Keratinocyte (primary cell): ENCODE measurements at places on chromosomes 3 and 15.

DNA sequence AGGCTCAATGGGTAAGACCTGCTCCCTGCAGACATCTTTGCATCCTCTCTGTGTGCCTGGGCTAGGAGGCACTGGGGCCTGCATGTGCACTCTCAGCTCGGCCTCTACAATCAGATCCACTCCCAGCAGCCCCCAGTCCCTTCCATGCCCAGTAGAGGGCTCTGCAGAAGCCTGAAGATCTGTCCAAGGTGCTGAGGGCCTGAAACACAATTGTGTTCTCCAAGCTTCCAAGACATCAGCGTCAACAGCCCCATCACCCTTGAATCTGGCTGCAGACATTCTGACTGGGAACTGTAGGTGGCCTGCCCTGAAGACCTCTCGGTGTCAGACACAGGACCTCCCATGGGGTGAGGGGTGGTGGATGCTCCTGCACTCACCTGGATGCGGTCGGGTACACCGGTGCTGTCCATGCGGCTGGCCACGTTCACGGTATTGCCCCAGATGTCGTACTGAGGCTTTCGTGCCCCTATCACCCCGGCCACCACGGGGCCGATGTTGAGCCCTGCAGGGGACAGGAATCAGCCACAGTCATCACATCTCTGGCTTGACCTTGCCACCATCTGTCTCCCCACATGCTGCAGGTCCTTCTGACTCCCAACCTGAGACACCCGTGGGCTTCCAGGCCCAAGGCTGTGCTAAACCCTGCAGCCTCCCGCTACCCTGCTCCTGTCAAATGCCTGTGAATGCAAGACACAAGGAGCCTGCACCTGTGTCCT is 84.7 kb downstream of the SEC22A start:
- DNase-seq: no peak

DNA sequence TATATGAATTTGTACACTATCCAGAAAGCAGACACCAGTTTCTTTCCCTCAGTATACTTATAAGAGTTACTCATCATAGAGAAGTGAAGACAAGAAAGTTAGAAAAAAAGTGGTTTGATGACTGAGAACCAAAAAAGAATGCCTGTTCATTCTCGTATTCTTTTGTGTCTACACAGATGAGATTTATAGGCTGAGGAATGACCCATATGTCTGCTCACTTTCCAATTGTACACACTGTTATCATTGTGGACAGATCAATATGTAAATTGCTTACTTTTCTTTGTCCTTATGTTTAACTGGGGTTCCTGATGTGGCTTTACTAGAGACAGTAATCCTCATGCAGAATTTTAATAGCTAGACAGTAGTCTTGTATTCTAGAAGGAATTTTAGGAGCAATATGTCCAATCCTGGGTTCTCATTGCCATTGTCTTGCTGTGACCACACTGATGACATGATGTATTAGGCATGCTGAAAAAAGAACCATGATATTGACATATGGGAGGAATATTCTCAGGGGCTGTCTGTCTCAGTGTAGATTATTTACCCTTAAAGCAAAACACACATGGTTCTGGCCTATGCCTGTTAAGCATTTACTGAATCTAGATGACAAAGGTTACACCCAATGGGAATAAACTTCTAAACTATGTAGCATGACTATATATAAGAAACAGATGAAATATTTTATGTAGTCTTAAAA is 669.7 kb downstream of the ROBO1 start:
- no peak for DNase-seq

GRCh38 chr15:40793216-40793989 is 13.5 kb upstream of the ZFYVE19 start:
- no peak for DNase-seq

DNA sequence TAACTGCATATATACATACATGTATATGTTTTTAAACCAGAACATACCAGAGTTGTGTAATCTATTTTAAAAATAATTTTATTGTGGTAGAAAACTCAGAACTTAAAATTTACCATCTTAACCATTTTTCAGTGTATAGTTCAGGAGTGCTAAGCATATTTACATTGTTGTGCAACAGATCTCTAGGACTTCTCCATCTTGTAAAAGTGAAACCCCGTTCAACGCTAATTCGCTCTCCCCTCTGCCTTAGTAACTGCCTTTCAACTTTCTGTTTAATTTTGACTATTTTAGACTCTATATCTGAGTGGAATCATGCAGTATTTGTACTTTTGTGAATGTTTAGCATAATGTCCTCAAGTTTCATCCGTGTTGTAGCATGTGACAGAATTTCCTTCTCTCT is 51.8 kb upstream of the SSR3 start:
- DNase-seq: no peak

GRCh38 chr3:4752201-4753072 is 226.8 kb upstream of the BHLHE40 start:
- DNase-seq: no peak

DNA sequence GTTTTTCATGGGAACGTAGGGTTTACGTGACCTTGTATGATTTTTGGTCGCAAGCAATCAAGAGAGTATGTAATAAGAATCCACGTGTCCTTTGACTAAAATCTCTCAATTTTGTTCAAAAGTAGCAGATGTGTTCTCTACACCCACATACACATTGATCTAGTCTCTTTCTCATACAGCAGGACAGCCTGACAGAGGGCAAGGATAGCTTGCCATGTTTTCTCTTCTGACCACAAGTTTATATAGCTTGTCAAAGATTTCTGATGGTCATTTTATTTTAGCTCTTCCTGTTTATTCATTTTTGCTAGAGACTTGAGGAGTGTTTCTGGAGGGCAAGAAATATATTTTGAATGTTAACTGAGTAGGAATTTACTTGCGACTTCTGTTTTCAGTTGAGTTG is 570.2 kb upstream of the ALCAM start:
- DNase-seq: no peak

DNA sequence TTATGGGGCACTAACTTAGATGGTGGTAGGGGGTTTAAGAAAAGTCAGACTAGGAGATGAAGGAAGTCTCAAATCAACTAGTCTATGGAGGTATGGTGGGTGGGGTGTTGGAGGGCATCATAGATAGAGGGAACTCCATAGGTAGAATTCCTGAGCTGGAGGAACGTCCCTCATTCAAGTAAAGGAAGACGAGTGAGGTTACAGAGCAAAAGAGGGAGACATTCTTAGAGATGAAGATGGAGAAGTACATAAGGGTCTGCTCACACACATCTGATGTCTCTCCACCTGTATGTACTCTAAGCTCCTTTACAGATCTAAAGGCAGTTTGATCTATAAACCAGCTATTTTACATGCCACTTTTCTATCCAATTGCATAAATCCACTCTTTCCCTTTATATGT is 1.4 kb downstream of the PLSCR1 start:
- DNase-seq: no peak

GRCh38 chr3:125141596-125142419 is 70.7 kb downstream of the SLC12A8 start:
- DNase-seq: no peak

DNA sequence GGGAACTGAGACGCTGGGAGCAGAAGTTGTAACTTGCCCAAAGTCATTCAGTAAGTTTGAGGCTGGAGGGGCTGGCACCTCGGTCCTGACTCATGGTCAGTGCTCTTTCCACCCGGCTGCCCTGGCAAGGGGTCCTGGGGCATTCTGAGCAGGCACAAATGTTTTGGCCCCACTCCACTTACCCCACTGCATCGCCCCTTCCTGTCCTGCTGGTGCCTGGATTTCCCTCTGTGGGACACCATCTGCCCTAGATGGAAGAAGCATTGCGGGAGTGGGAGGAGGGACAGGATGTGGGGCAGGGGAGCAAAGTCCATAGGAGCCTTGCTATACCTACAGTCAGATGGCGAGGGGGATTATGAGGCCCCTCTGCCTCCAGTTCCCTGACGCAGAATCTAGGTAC is 4.5 kb downstream of the CORO2B start:
- DNase-seq: no peak

GRCh38 chr3:100402256-100402655 is 917 bp downstream of the LNP1 start:
- no peak for DNase-seq

- DNase-seq: no peak
Measured at GRCh38 chr3:196198771-196199753, 12.1 kb downstream of the ZDHHC19 start.

DNA sequence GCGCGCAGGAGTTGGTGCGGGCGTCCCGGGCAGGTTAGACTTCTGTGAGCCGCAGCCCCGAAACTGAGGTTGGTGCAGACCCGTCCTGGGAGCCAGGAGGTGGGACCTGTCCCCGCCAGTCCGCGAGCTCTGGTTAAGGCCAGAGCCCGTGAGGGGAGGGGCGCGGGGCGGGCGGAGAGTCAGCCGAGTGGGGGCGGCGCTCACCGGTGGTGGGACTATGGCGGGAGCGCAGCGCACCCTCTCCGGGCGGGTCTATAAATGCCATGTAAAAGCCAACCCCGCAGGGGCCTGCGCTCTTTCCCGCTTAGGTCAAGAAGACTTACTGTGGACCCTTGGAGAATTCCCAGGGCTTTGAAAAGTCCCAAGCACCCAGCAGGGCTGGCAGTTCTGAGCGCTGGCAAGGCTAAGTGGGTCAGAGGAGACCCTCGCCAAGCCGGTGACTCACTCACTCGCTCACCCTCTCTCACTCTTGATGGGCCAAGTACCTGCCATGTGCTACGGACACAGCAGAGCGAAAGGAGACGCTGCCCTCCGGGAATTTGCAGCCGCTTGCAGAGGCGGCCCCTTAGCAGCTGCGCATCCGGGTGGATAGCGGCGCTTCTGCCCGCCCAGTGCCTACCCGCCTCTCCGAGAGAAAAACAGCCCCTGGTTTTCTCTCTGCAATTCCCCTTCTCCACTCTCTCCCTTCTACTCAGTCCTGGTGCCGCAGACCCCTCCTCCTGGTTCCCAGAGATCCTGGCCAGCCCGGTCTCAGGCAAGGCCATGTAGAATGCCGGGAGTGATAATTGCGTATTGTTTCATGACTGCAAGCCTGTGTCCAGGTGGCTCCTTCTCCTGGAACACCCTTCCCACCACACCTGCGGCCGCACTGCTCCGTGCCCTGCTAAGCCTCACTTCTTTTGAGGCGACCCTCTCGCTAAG is at the start of gene ALDH1L1:
Gene ALDH1L1, minus strand, starts transcription at position 110 of the 921 bp plus-strand sequence. CDS start 19,607 bp downstream, outside the sequence.
- DNase-seq: peak; percentile 13

DNA sequence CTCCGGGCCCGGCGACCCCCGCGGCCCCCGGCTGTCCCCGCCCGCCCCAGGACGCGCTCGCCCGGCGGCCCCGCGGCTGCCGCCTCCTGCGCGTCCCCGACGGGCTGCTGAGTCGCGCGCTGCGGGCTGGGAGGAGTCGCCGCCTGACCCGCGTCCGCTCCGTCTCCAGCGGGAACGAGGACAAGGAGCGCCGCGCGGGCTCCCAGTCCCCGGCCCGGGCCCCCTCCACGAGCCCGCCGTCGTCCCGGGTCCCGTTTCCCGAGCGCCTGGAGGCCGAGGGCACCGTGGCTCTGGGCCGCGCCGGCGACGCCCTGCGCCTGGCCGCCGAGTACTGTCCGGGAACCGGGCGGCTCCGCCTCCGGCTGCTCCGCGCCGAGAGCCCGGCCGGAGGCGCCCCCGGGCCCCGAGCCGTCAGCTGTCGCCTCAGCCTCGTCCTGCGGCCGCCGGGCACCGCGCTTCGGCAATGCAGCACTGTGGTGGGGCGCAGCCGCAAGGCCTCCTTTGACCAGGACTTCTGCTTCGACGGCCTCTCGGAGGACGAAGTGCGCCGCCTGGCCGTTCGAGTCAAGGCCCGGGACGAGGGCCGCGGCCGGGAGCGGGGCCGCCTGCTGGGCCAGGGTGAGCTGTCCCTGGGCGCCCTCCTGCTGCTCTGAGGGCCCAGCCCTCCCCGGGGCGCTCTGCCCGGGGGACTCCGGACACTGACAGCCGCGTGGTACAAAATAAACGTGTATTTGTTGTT is 1.5 kb downstream of the C2CD4A start:
- no peak for DNase-seq

DNA sequence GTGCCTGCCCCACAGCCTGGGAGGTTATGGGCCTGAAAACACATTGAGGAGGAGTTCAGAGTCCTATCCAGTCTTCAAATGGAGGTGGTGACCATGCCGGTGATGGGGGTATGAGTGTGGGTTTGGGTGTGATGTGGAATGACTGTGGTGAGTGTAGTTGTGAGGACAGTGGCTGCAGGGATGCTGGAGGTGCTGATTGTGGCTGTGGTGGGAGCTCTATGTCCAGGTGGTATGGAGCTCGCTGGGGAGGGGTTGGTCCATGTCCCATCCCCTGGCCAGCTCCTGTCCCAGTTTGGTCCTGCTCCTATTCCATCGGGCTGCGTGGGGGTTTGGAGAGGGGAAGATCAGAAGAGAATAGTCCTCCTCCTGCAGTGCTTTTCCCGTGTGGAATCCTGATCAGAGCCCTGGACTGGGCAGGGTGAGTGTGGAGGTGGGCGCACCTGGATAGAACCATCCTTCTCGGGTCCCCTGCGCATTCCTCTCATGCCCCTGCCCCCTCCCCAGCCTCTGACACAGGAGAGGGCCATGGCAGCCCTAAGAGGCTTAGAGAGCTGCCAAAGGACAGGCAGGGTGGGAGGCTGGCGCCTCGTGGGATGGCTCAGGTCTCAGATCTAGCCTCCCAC is 23.0 kb upstream of the GOLGA6C start:
- DNase-seq: no peak

DNA sequence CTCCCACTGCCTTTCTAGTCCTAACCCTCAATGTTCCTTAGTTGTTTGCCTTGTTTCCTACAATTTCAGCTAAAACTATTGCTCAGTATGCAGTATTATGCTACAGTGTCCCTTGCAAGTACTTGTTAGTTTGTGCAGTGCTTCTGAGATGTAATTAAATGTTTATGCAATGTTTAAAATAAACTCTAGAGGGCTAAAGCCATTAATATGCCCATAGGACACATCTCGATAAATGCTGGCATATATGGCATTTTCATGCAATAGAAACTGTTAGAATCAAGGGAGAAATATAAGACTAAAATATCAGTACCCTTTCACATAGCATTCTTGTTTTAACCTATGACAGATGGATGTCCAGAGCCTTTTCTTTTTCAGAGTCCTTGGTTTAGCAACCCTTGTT is 59.8 kb upstream of the ACKR4 start:
- no peak for DNase-seq

DNA sequence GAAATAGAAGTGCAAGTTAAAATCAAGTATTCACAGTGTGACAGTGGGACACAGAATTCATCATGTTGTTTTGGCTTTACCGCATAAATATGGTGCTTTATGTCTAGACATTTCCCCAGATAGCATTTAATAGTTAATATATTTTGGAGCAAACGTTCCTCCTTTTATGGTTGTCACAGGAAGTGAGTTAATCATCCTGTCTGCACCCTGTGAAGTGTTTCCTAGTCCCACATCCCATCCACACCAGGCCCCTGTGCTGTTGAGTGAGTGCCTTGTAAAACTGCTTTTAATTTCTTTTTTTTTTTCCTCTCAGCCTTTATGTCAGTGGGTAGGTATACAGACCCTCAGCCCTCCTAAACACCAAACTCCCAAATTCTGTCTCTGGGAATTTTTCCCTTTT is 393.7 kb downstream of the FEZF2 start:
- DNase-seq: no peak
